AG08396 (cell line): ENCODE measurements at places on chromosomes 13 and 19.

DNA sequence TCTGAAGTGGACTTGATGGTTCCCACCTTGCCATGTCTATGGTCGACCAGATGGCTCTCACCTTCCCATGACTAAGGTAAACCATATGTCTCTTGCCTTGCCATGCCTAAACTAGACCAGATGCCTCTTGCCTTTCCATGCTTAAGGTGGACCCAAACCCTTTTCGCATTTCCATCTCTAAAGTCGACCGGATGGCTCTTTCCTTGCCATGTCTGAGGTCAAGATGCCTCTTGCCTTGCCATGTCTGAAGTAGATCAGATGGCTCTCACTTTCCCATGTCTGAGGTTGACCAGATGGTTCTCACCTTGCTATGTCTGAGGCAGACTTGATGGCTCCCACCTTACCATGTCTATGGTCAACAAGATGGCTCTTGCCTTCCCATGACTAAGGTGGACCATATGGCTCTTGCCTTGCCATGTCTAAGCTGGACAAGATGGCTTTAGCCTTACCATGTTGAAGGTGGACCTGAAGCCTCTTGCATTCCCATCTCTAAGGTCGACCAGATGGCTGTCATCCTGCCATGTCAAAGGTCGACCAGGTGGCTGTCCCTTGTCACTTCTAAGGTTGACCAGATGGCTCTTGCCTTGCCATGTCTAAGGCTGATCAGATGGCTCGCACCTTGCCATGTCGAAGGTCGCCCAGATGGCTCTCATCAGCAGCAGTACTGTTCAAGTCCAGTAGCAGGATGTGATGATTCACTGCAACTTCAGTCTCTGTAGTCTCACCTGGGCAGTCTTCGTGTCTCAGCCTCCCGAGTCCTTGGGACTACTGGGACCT lies 1439.4 kb downstream of the UQCRFS1 start:
- DNase-seq = no peak

DNA sequence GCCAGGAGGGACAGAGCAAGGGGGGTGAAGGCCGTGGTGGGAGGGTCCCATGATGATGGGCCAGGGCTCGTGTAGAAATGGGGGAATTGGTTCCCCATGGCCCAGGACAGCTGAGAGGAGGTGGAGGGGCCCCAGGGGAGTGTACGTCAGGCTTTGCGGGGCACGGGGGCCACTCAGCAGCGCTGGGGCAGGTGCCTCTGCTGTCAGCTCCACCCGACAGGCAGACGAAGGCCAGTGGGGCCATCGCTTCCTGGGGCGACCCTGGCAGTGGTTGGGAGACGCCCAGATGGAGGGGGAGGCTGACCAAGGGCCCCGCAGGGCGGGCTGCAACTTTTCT lies 1.9 kb upstream of the TEKTIP1 start:
- no peak for DNase-seq

GRCh38 chr13:28467034-28467433 lies 27.9 kb downstream of the FLT1 start:
- no peak for DNase-seq

DNA sequence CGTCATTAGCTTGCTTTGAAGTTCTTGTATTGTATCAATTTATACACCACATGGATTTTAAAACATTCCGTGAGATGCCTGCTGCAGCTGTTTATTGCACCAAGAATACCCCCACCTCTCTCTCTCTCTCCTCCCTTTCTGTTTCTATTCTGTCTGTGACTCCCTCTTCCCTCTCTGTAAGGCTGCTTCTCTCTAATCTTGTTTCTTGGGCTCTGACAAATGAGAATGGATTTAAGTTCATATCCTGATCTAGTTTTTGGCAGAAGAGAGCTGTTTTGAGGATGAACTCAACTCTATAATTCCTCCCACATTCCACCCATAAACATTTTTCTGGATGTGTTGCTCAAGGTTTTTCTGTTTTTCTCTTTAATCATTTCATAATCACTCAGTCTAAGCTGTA lies 144.3 kb upstream of the FRY start:
- no peak for DNase-seq

- DNase-seq = no peak
These were observed 206.2 kb downstream of the URI1 start for GRCh38 chr19:30148039-30148790.

- DNase-seq = peak; percentile 80
These were observed 831 bp downstream of the PGPEP1 start for GRCh38 chr19:18340990-18341868.

- DNase-seq = no peak
These were observed 276.4 kb downstream of the KLF5 start for GRCh38 chr13:73335210-73335609.

- no peak for DNase-seq
These were observed 23.3 kb downstream of the PBX4 start for GRCh38 chr19:19595171-19595701.

DNA sequence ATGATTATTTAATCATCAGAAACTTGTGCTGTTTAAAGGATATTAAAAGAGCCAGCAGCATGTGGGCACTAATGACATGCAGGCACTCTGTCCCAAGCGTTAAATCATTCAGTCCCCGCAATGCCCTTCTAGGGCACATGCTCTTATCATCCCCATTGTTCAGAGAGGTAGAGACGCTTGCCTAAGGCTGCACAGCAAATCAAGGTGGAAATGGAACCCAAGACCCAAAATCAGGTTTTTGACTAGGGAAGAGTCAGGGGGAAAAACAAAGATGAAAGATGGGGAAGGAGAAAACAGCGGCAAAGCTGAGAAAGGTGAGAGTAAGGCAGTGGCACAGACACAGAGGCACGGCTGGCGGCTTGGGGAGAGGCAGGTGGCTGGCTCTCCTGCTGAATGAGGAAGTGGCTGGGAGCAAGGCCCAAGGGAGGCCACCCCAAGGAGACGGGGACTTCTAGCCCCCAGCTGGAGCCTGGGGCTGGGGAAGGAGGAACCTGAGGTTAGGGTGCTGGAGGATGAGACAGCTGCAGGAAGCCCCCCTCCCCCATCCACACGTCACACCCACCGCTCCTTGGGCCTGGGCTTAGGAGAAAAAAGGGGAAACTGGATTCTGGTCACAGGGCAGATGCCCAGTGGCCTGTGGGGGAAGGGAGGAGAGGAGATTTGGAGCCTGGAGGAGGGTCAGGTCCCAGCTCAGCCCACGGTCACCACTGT lies 1.0 kb upstream of the TYROBP start:
- no peak for DNase-seq

GRCh38 chr13:91368676-91369440 lies 21.4 kb downstream of the MIR17HG start:
- DNase-seq = no peak

GRCh38 chr13:41554180-41554579 lies 96.8 kb downstream of the RGCC start:
- DNase-seq = no peak

DNA sequence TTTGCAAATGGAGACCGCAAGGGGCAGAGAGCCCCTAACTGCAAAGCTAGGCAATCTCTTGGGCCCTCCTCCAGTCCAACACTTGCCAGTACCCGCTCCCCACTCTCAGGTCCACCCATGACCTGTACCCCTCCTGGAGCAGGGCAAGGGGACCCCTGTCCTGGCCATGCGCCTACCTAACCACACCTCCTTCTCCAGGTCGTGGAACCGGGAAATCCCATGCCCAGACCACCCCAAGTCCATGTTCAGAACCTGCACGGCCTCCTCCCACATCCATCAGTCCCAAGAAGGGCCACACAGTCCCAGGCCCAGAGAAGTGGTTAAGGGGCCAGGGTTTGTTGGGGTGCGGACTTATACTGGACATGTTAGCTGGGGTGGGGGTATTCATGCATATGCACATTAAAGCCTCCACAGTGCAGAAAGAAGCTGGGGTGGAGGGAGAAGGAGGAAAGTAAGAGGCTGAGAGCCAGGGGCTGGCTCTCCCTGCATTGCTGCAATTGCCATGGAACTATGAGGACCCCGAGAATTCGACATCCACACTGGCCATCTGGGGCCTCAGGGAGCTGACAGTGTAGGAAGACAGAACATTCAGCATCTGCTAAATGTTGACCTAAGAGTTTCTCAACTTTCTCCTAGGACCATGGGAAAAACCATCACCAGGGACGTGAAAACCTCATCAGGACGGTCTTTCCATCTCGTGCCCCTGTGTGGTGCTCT lies 39.0 kb downstream of the HSPH1 start:
- no peak for DNase-seq

DNA sequence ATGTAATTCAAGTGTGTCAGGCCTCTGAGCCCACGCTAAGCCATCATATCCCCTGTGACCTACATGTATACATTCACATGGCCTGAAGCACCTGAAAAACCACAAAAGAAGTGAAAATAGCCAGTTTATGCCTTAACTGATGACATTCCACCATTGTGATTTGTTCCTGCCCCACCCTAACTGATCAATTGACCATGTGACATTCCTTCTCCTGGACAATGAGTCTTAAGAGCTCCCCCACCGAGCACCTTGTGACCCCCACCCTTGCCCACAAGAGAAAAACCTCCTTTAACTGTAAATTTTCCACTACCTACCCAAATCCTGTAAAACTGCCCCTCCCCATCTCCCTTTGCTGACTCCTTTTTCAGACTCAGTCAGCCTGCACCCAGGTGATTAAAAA lies 52.1 kb upstream of the ARHGEF7 start:
- no peak for DNase-seq

DNA sequence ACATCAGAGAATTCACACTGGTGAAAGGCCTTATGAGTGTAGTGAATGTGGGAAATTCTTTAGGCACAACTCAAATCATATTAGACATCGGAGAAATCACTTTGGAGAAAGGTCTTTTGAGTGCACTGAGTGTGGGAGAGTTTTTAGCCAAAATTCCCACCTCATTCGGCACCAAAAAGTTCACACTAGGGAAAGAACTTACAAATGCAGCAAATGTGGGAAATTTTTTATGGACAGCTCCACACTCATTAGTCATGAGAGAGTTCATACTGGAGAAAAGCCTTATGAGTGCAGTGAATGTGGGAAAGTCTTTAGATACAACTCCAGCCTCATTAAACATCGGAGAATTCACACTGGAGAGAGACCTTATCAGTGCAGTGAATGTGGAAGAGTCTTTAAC lies 10.1 kb downstream of the ZNF17 start:
- no peak for DNase-seq

DNA sequence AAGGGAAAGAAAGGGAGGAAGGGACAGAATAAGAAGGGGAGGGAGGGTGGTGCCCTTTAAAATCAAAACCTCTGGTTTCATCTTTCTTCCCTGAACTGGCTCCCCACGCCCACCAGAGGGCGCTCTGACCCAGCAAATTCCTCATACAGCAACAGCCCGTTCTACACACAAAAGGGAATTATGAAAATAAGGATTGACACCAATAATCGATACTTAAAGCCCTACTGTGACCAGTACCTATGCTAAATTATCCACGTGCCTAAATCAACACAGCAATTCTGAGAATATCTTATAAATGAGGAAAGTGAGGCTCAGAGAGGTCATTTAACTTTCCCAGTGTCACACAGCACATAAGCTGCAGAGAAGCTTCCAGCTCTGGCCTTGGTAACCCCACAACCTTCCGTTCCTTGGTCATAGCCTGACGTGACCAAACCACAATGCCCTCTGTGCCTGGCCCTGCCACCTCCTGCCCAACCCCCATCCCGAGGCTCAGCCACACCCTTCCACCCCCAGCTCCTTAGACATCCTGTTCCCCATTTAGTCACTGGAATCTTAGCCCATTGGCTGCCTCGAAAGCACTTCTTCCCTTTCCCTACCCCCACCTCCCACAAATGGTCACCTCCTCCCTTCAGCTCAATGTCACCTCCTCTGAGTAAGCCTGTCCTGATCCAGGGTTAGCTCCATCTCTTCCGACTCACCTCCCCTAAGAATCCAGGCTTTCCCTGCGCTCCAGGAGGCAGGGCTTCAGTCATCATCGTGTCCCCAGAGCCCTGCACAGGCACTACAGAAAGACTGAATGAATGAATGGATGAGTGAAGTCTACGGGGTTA lies 34.2 kb upstream of the PNMA8B start:
- peak; percentile 80 for DNase-seq

DNA sequence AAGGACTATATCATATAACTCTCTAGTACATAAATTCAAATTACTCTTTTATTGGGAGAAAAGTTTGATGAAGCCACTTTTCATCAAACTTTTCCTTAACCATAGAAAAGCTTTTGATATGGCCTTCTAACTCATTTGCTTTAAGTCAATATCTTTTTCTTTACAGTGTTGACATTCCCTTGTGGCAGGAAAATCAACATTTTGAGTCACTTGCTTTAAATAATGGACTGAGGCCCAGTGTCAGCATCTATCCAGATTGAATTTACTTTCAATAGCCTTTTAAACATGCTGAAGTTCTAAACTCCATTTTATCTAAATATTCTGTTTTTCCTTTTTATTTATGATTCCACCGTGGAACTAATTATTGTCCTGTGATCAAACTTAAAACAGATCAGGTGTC lies 62.7 kb downstream of the PCDH9 start:
- DNase-seq = no peak
